Suppressor macrophage (primary cell): ENCODE measurements at places on chromosomes 5 and 9.

- DNase-seq = no peak
Measured at GRCh38 chr9:124190761-124191160, 67.0 kb upstream of the NEK6 start.

DNA sequence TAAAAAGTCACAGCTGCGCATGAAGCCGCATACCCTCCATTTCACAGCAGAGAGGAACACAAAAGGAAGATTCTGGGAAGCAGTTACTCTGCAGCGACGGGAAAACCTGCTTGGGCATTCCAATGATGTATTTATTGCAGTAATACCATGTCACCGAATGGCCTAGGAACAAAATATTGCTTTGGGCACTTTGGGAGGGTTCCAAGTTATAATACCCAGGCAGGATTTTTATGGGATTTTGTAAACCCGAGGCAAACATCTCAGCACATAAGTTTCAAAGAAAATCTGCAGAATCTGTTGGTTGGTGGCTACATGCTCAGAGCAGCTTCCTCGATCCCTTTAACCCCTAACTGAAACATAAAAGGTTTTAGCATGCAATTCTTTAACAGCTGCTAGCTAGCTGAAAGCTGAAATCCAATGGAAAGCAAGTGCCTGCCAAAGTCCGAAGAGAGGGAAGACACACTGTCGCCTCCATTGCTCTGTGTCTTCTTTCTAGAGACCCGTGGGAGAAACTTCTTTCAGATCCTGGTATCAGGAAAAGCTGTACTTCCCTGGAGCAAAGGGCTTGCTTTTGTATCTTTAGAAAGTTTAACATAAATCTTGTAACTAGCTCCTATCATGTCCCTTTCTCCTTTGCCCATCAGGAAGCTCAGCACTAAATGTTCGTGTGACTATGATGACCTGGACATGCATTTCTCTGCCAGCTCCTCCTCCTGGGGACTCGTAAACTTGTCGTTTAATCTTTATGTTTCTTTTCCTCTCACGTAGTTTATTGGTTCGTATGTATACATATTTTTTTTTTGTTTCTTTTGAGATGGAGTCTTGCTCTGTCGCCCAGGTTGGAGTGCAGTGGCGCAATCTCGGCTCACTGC lies 195.0 kb downstream of the MAPKAP1 start:
- no peak for DNase-seq

DNA sequence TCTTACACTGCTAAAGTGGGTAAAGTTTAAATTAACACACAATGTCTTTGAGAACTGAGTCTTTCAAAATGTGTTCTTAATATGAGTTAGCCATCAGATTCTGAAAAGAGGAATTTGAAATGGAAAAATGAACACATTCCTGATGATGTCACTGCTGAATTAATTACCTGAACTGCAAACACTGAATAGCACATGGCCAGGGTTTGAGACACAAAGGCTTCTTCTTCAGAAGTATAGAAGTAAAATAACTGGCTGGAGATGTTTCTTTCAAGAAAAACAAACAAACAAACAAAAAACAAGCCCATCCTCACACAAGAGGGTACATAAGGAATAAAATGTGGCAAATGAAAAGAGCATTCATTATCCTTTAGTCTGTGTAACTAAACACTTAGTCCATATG lies 7.1 kb downstream of the GLIS3 start:
- no peak for DNase-seq

DNA sequence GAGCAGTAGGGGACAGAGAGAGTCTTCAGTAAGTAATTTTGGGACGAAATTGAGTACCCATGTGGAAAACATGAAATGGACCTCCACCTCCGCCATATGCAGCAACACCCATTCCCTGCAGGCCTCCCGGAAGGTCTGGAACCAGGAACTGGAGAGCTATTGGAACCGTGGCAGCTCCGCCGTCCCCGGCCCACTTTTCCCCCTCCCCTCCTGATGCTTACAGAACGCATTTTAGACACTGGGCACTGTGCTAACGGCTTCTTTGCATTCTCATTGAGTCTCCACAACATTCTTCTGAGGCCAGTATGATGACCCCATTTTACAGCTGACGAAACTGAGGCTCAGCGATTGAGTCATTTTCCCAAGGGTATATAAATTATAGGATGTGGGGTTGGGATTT lies 20.4 kb upstream of the ZBTB43 start:
- DNase-seq = no peak

DNA sequence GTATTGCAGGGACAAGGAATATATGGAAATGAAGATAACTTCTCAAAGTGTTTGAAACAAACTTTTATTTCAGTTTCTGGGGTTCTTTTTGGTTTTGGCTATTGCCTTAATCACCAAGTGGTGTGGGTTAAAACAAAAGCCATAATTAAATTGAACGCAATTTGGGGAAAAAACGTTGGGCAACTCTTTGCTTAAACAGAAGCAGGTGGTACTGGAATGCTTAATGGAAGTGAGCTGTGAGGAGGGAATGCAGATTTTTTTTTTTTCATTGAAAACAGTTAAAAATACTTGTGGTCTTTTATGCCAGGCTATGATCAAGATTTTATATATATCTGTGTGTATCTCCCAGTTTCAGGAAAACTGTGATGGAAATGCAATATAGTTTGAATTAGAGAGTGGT lies 195.7 kb upstream of the TUT7 start:
- DNase-seq = no peak

- DNase-seq = no peak
Measured at GRCh38 chr5:176664886-176665285, 17.6 kb downstream of the TSPAN17 start.

DNA sequence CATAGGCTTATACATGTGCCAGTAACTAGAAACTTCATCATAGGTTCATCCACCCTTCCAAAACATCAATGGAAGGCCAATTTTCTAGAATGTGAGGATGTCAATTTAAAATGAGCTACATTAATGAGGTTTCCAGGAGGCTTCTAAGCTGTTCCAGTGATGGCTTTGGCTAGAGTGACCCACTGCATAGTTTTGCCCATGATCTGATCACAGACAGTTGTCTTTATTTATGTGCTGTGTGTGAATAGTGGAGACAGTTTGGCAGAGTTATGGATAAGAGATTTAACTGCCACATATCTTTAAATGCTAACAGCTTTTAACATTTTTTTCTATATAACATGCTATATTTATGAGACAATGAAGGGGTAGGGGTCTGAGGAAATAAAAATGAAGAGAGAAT lies 139.0 kb upstream of the ZNF462 start:
- DNase-seq = no peak

DNA sequence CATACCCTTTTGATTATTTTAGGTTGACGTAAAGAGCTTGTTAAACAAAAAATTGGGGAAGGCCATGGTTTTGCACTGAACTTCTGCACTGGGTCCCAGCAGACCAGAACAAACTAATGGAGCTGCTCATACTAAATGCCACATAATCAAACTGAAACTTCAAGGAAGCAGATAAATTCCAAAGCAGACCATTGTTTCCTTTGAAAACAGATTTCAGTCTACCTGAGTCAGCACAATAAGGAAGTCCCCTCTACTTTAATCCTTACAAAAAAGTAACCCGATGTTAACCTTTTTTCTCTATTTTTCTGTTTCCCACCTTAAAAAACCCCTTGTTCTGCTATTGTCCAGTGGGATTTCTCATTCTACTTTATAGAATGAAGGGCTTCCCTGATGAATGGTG lies 39.2 kb downstream of the WDR36 start:
- DNase-seq = no peak

DNA sequence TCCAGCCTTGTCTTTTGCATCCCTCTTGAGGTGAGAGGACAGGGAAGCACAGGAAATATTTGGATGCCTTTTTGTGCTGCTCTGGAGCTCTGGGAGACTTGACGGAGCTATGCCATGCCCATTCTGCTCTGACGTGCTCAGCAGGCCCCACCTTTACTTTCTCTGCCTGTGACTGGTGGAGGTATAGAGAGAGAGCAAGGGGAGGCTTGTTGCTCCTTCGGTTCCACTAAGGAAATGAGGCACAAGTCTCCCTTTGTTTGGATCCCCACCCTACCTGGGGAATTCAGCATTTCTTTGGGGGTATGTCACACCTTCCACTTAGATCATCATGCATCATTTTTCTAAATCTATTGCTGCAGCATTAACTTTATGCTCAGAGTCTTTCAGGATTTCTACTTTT lies 121.8 kb upstream of the CNTLN start:
- DNase-seq = no peak

DNA sequence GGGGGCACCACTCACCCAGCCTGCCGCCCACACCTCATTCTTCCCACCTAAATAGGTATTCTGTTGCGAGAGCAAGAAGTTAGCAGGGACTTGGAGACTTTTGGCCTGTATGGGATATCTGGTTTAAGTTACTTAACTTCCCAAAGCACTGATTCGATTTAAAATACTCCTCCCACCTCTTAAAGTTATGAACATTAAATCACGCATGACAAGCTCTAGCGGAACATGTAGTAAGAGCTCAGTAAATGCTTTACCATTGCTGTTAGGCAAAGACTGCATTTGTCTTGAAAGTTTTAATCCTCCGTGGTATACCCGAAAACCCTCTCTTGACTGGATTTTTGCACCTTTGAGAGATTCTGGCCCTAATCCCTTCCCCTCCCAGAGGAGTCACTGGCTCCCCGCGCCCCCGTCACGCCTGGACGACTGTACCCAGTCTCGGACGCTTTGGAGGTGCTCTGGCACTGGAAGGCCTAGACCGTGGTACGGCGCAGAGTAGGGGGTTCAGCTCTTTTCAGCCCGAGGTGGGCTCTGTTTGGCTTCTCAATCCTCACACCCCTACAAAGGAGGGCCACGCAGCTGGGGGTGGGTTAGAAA lies 4.4 kb downstream of the GDNF start:
- no peak for DNase-seq

DNA sequence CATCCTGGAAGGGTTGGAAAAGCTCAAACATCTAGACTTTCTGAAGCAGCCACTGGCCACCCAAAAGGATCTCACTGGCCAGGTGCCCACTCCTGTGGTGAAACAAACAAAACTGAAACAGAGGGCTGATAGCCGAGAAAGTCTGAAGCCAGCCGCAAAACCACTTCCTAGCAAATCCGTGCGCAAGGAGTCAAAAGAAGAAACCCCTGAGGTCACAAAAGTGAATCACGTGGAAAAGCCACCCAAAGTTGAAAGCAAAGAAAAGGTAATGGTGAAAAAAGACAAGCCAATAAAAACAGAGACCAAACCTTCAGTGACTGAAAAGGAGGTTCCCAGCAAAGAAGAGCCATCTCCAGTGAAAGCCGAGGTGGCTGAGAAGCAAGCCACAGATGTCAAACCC lies 87.6 kb downstream of the MAP1B start:
- DNase-seq = no peak

DNA sequence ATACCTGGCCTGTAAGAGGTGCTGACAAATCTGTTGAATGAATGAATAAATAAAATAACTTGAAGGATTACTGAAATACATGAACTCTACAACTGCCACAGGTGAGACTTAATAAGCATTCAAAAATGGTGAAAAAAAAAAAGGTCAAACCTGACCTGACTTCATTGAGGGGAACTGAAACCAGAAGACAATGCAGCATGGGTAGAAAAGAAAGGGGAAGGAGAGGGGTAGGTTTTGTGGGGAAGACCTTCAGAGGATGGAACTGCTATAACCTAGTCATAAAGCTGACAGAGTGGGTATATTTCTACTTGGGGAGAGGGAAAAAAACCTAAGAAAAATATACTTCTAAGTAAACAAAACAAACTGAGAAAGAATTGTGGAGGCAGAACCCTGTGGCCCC lies 56.6 kb downstream of the RASEF start:
- no peak for DNase-seq

GRCh38 chr9:105539452-105539851 lies 18.5 kb upstream of the FKTN start:
- DNase-seq = peak; percentile 3

GRCh38 chr9:23322392-23322791 lies 503.6 kb downstream of the ELAVL2 start:
- DNase-seq = no peak

DNA sequence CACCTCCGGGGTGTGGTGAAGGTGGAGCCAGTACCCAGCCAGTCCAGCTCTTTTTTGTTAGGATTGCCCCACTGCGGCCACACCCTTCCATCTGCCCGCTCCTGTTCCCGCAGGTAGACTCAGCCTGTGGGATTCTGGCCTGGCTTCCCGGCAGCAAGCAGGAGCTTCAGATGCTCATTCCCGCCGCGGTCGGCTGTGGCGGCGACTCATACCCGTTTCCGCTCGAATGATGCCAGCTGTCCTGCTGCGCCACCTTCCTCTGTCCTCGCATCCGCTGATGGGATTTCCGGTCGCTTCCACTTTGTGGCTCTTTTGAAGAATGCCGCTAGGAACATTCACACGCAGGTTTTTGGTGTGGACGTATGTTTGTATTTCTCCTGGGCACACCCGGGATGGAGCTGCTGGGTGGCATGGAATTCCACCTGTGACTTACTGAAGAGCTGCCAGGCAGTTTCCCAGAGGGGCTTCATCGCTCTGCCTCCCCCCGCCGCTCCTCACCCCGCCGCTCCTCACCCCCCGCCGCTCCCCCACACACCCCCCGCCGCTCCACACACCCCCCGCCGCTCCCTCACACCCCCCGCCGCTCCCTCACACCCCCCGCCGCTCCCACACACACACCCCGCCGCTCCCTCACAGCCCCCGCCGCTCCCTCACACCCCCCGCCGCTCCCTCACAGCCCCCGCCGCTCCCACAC lies 60.3 kb downstream of the TENT4A start:
- DNase-seq = no peak

DNA sequence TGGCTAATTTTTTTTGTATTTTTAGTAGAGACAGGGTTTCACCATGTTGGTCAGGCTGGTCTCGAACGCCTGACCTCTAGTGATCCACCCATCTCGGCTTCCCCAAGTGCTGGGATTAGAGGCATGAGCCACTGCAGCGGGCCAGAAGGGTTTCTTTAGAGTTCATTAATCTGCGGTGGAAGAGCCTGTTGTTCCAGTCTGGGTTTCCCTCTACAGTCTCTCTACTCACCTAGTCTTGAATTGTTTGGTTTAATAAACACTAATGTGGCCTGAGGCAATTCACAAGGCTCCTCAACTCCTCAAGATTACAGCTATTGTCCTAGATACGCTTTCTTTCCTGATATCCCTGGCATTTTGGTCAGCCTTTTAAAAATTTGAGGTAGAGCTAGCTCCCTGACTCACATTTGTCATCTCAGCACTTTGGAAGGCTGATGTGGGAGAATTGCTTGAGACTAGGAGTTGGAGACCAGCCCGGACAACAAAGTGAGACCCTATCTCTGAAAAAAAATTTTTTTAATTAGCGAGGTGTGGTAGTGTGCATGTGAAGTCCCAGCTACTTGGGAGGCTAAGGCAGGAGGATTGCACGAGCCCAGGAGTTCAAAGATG lies 4.6 kb upstream of the SAR1B start:
- no peak for DNase-seq
